Activated CD4-positive, alpha-beta T cell treated with anti-CD3 and anti-CD28 coated beads, Interleukin-2, amount 10 ng/mL, durations not matched to agents 24 days and 14 days (primary cell): ENCODE measurements at places on chromosomes 2 and 18. TPM values are rescaled to one million over a fixed set of nuclear protein-coding genes. Genes with fewer than 3 reads are reported as not detected.
A peak's percentile ranks its signal among the peaks of the same experiment; 100 is the strongest.

Gene COL5A2
- 0.49 and 0.66 TPM in 2 replicates for total RNA-seq

- DNase-seq, result no peak
These were observed 613.2 kb downstream of the SLC4A3 start for GRCh38 chr2:220240641-220241040.

Gene PRKAG3
- not detected in 2 replicates for total RNA-seq

DNA sequence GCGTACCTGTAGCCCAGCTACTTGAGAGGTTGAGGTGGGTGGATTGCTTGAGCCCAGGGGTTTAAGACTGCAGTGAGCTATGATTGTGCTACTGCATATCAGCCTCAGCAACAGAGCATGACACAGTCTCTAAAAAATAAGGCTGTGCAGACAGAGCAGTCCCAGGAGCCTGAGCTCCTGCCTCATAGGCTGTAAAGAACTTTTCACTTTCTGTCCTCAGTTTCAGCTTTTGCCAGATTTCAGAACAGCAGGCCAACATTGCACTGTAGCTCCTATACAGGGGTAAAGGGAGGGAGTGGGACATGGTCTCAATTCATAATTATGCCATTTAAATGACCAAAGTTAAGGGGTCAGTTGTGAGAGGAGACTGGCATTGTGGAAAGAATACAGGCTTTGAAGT is 150.6 kb downstream of the GALNT1 start:
- DNase-seq, result no peak

DNA sequence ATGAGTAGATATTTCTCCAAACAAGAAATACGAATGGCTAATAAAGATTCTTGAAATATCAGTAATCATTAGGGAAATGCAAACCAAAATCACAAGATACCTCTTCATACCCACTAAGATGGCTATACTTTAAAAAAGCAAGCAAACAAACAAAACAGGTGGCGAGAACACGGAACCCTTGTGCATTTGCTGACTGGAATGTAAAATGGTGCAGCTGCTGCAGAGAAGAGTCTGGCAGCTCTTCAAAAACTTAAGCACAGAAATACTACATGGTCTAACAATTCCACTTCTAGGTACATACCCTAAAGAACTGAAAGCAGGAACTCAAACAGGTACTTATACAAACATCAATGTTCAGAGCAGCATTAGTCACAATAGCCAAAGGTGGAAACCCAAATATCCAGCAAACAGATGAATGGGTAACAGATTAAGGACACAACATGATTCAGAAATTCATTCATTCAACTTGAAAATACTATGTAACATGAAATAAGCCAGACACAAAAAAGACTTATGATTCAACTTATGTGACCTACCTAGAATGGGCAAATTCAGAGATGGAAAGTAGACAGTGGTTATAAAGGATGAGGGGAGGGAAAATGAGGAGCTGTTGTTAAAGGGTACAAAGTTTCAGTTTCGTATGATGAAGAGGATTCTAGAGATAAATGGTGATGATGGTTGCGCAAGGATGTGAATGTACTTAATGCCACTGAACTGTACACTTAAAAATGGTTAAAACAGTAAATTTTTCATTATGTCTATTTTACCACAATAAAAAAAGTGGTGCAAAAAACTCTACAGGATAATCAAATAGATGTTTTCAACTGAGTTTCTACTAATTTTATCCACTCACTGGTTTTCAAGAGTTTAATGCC is 26.9 kb upstream of the GPR75 start:
- no peak for DNase-seq

DNA sequence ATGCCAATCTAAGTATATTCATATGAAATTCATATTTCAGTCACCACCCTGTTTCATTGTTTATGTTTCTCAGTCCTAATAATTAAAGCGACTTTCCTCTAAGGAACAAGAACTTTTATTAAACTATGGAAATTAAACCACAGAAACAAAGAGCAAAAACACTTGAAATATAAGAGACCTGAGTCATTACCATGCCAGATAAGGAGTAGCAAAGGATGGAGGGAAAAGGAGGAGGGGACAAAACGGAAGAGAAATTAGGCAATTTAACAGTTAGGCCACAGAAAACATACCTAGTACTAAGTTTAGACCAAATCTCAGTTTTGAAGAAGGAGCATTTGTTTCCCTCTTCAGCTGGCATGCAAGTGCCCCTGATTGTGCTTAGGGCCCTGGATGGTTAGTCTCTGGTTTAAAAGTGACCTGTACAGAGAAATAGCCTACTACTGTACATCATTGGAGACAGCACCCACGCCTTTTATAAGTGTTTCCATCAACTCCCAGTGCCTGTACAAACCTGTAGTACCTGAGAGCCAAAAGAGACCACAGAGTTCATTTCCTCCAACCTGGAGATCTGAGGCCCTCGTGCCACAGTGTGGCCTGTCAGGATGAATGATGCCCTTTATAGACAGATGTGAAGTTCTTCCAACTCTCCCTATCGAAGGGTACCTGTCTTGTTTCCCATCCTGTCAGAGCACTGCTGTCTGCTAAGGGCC is 74.5 kb downstream of the SPATS2L start:
- DNase-seq, result no peak

Gene KDSR
- 83.9 and 86.9 TPM in 2 replicates for total RNA-seq

DNA sequence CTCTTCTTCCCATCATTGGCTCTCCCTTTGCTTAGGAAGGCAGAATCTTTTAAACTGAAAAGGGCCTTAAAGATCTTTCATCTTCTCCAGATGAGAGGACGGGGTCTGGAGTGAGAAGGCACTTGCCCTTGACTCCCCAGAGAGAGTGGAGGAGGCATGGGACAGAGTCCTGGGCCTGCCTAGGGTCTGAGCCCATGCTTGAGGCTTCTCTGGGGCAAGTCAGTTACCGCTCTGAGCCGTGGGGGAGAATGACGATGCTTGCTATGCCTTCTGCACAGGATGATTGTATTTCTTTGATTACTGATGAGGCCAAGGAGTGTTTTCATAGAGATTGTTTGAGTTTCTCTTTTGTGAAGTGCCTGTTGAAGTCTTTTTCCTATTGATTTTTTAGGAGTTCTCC is 921 bp downstream of the PLB1 start:
- no peak for DNase-seq

Gene PLEKHB2
- 62.4 and 66.7 TPM in 2 replicates for total RNA-seq

DNA sequence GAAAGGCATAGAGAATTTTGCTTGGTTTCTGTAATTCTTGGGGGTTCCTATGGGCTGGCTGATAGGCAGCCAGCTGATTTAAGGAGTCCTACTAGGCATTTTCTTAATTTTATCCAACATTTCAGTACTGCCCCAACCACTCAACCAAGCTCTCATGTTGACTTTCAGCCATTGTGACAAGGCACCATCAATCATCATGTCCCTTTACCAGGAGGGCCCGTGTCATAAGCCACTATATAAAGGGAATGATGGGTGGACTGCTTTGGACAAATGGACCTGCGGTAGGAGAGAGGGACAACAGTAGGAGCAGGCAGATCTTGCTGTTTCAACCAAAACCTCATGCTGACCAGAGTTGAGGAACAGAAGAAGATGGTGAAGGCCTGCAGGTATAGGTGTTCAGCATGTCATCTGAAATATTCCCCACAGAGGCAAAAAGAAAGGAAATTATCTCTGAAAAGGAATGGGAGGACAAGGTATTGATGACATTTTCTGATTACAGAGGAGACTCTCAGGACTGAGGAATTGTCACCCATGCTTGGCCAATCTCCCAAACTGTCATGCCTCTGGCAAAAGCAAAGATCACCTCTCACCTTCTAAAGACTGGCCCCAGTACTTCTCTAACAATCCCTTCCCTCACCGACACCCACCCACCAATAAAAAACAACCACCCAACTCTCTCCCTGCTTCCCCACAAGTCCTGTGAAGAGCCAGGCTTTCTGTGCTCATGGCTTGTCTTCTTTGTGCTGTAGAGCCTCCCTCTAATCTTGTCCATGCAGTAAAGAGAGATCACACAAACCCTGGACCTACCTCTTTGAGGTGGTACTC is 10.9 kb upstream of the TNP1 start:
- DNase-seq, result no peak

GRCh38 chr2:74002505-74003421 is 18.1 kb downstream of the TET3 start:
- DNase-seq, result peak; percentile 95

- no peak for DNase-seq
These were observed 26.8 kb downstream of the YES1 start for GRCh38 chr18:785242-785641.

DNA sequence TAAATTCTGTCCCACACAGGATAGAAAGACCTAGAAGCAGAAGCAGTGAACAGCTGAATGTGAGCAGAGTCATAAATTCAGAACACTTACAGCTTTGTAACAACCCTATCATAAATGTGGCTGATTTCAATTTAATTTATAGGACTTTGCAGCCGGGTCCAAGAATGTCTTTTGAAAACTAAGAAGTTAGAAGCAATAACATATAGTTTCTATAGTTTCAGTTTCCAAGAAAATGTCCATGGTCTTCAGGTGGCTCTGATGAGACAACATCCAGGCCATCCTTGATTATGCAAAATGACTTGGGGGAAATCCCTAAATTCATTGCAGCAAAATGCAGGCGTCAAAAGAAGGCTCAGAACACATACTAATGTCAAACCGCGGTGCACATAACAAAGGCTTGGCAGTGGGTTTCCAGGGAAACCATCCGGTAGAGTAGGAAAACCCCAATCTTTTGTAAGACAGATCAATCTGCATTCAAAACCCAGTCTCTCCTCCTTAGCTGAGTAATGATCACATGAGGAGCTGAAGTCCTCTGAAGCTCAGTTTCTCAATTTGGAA is 442.2 kb upstream of the ID2 start:
- peak; percentile 85 for DNase-seq

GRCh38 chr2:232026910-232027309 is 65.4 kb downstream of the DIS3L2 start:
- peak; percentile 63 for DNase-seq

DNA sequence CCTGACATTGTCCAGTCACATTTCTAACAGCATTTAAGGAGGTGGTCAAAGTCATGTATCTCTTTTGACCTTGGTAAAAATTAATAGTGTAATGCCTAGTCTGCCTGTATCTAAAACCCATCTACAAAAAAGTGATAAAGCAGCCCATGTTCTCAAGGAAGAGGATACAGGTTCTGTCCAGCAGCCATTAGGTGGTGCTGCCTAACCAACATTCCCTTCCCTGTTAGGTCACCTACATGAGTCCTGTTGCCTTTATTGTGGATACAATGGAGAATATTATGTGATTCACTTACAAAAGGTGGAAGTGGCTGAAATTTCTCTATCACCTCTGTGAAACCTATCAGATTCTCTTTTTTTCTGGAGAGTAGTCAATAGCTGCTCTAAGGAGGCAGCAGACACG is 52.5 kb downstream of the AQP4 start:
- no peak for DNase-seq

Gene VAMP5
- 33.1 and 37.9 TPM in 2 replicates for total RNA-seq

Gene FAM237A
- total RNA-seq, result not detected in 2 replicates

- DNase-seq, result no peak
These were observed 72.7 kb upstream of the GLS start for GRCh38 chr2:190807886-190808285.

Gene ALKAL2
- total RNA-seq, result 0.28 and 0.33 TPM in 2 replicates

- no peak for DNase-seq
These were observed 277.3 kb downstream of the LRATD1 start for GRCh38 chr2:14909795-14910194.

Gene CTIF
- total RNA-seq, result 6.5 and 9.5 TPM in 2 replicates

- DNase-seq, result no peak
These were observed 277.9 kb downstream of the GULP1 start for GRCh38 chr2:188569431-188570165.

- no peak for DNase-seq
These were observed 16.3 kb upstream of the ARHGEF4 start for GRCh38 chr2:130820279-130820861.

GRCh38 chr2:3727397-3728045 is 24.1 kb downstream of the DCDC2C start:
- no peak for DNase-seq

Gene KCNS3
- total RNA-seq, result not detected in 2 replicates

- no peak for DNase-seq
These were observed 55.9 kb upstream of the NOL4 start for GRCh38 chr18:34280653-34281052.

DNA sequence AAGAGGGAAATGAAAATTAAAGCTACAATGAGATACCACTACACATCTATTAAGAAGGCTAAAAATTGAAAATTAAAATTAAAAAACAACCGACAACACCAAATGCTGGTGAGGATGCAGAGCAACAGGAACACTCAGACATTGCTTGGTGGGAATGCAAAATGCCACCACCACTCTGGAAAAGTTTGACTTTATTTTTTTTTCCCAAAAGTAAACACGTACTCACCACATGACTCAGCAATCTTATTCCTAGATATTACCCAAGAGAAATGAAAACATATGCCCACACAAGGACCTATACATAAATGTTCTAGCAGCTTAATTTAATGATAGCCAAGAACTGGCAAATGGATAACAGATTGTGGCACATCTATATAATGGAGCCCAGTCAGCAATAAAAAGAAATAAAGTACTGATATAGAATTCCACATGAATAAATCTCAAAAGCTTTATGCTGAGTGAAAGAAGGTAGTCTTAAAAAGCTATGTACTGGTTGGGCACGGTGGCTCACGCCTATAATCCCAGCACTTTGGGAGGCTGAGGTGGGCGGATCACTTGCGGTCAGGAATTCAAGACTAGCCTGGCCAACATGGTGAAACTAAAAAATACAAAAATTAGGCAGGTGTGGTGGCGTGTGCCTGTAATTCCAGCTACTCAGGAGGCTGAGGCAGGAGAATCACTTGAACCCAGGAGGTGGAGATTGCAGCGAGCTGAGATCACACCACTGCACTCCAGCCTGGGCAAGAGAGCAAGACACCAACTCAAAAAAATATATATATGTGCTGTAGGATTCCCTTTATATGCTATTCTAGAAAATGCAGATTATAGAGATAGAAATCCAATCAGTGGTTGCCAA is 4.2 kb upstream of the PROC start:
- DNase-seq, result no peak

DNA sequence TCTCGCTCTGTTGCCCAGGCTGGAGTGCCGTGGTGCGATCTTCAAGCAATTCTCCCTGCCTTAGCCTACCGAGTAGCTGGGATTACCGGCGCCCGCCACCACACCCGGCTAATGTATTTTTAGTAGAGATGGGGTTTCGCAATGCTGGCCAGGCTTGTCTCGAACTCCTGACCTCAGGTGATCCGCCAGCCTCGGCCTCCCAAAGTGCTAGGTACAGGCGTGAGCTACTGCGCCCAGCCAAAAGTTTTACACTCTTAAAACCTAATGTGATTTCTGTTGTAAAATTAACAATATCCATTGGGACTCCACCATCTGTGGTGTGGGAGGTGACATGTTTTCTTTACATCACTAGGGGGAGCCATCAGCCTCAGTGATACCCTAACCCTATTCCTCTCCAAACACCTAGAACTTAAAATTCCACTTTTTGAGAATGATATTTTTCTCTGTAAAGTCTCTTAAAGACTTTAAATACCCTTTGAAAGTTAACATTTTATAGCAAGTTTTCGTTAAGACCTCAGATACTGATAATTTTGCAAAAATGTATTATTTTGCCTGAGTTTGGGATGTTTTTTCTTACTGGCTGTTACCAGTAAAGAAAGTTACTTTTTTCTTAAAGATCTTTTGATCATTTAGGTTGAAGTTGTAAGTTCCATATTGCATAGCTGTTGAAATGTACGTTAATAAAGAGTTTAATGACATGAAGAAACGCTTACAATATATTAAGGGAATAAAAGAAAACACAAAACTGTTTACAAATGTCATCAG is 11.6 kb upstream of the EIF2AK2 start:
- peak; percentile 75 for DNase-seq
